H9 (cell line): ENCODE measurements at places on chromosomes 16 and 17. TPM values are rescaled to one million over a fixed set of nuclear protein-coding genes. Genes with fewer than 3 reads are reported as not detected.
A peak's percentile ranks its signal among the peaks of the same experiment; 100 is the strongest.

KRTAP4-9 gene
- total RNA-seq = not detected in 2 replicates

DNA sequence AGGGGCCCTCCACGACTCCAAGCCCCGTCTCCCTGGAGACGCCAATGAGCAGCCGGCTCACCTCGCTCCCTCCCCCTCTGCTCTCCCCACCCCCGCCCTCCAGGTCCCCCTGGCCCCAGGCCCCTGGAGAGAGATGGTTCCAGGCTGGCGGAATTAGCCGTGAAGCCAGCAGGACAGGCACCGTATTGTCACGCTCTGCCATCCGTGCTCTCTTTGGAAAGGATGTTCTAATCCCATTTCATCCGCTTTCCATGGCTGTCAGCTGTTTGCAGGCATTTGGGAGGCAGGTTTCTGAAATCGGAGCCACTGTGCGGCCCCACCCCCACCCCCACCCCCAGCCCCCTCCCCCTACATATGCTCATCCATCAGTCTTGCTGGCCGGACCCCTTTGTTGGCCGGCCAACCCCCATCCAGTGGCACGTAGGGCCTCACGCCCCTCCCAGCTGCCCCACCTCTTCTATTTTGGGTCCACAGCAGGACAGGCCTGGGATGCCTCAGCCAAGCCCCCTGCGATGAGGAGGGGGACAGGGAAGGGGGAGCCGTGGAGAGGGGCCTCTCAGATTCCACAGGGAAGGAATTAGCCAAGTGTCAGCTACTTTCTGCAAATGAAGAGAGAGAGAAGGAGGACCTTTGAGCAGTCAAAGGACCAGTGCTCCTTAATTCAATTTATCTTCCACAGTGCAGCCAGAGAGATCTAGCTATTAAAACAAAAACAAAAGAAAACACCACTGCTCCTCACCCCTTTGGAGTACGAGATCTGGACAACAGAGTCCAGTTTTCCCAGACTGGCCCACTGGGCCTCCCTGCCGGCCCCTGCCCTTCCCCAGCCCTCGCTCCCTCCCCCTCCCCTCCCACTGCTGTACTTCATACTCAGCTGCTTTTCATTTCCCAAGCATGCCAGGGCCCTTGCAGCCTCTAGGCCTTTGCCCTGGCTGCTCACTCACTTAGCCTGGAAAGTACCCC, 30.7 kb downstream of the SDK2 start:
- peaks cover 3% of the 10 kb centered on the region; the same call in 1 of the 3 replicates for H3K36me3 ChIP-seq
- H3K27ac ChIP-seq = no peak overlapping the region
- H3K4me1 ChIP-seq = peaks cover 12% of the 10 kb centered on the region
- peak; percentile 97 for DNase-seq
- H3K4me3 ChIP-seq = peak overlapping the region; percentile 57

DNA sequence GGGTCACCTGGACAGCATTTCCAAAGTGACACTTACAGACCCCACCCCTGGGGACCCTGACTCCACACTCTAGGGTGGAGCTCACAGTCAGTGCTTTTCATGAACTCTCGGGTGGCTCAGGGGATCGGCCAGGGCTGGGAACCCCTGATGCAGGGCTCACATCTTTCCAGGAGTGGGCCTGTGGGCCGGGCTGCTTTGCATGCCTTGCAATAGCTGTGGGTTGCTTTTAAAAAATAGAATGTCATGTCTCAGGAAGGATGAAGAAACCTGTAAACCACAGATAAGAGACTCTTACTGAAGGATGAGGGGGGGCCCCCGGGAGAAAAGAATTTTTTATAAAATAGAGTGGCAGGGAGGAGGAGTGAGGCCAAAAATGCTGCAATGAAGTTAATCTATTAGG, 40.2 kb downstream of the RBFOX3 start:
- peaks cover 4% of the 10 kb centered on the region; the same call in 1 of the 2 replicates for H3K4me1 ChIP-seq
- no peak for DNase-seq
- H3K4me3 ChIP-seq = no peak overlapping the region

GRCh38 chr17:20281860-20282259, 185.5 kb downstream of the LGALS9B start:
- H3K4me3 ChIP-seq = no peak overlapping the region
- H3K4me1 ChIP-seq = no peaks in the 10 kb centered on the region
- DNase-seq = no peak
- peaks cover 9% of the 10 kb centered on the region; the same call in 1 of the 2 replicates for H3K36me3 ChIP-seq

TMEM204 gene
- not detected in 2 replicates for total RNA-seq

BRIP1 gene
- 18.3 and 20.2 TPM in 2 replicates for total RNA-seq

DNA sequence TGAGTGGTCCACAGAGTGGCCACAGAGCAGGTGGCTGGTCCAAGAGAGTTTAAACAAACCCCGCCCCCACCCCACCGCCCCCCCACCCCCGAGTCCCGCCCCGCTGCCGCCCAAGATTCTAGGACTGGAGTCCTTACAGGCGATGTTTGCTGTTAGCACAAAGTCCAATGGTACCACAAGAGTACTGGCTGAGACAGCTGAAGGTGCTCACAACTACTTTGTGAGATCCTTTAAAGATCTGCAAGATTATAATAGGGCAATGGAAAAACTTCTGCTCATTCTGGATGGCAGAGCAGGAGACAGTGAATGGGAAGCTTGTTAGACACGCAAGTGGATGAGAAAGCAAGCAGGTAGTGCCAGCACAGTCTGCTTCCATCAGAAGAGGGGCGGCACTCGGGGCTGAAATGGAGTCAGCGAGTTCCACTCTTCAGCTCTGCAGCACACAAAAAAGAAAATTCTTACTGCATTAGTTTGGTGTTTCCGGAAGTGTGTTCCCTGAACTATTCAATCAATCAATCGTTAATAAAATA, 4.7 kb upstream of the TEKT3 start:
- H3K27ac ChIP-seq = no peak overlapping the region
- DNase-seq = no peak
- H3K4me1 ChIP-seq = 0 out of 2 replicates have a peak, but pooled peaks cover 1% of the 10 kb centered on the region
- no peak overlapping the region for H3K4me3 ChIP-seq
- H3K27me3 ChIP-seq = no peaks in the 10 kb centered on the region; the same call in 1 of the 2 replicates
- H3K36me3 ChIP-seq = no peaks in the 10 kb centered on the region

CD300H gene
- not detected in 2 replicates for total RNA-seq

NAGS gene
- 3.7 and 4.1 TPM in 2 replicates for total RNA-seq

PHKB gene
- total RNA-seq = 38.8 and 39.0 TPM in 2 replicates

DNA sequence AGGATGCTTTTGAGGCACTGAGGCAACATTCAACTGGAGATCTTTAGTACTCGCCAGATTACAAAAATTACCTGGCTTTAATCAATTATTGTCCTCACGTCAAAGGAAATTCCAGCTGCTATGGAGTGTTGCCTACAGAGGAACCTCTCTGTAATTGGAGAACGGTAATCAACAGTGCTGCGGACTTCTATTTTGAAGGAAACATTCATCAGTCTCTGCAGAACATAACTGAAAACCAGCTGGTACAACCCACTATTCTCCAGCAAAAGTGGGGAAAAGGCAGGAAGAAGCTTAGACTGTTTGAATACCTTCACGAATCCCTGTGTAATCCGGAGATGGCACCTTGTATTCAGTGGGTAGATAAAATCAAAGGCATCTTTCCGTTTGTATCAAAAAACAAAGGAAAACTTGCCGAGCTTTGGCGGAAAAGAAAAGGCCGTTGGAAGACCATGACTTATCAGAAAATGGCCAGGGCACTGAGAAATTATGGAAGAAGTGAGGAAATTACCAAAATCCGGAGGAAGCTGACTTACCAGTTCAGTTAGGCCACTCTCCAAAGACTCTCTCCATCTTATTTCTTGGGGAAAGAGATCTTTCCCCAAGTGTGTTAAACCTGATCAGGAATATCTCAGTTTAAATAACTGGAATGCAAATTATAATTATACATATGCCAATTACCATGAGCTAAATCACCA, 3.0 kb downstream of the SLC35G3 start:
- no peak overlapping the region for H3K27ac ChIP-seq
- no peak for DNase-seq
- no peaks in the 10 kb centered on the region for H3K4me1 ChIP-seq
- H3K4me3 ChIP-seq = no peak overlapping the region
- no peaks in the 10 kb centered on the region for H3K27me3 ChIP-seq

GRCh38 chr17:76845541-76846017, 22.6 kb upstream of the MGAT5B start:
- no peak overlapping the region for H3K4me3 ChIP-seq
- H3K4me1 ChIP-seq = peaks cover 3% of the 10 kb centered on the region; the same call in 1 of the 2 replicates
- no peak overlapping the region for H3K27ac ChIP-seq
- no peaks in the 10 kb centered on the region for H3K36me3 ChIP-seq
- no peaks in the 10 kb centered on the region; the same call in 1 of the 2 replicates for H3K27me3 ChIP-seq
- no peak for DNase-seq

NACA2 gene
- total RNA-seq = not detected in 2 replicates

GRCh38 chr17:17757391-17757791, 76.1 kb downstream of the RAI1 start:
- H3K27me3 ChIP-seq = no peaks in the 10 kb centered on the region
- H3K4me1 ChIP-seq = no peaks in the 10 kb centered on the region
- DNase-seq = no peak
- no peaks in the 10 kb centered on the region for H3K36me3 ChIP-seq

- H3K27ac ChIP-seq = no peak overlapping the region
- no peaks in the 10 kb centered on the region; the same call in 2 of the 3 replicates for H3K36me3 ChIP-seq
- no peak overlapping the region for H3K4me3 ChIP-seq
- DNase-seq = no peak
- H3K27me3 ChIP-seq = no peaks in the 10 kb centered on the region
Measured at GRCh38 chr17:35022536-35023063, 40.9 kb downstream of the RFFL start.

GRCh38 chr17:72707881-72708280, 384.6 kb downstream of the SLC39A11 start:
- H3K36me3 ChIP-seq = peaks cover 7% of the 10 kb centered on the region; the same call in 2 of the 3 replicates
- H3K27me3 ChIP-seq = no peaks in the 10 kb centered on the region; the same call in 1 of the 2 replicates
- H3K4me3 ChIP-seq = no peak overlapping the region
- H3K27ac ChIP-seq = no peak overlapping the region
- no peak for DNase-seq

- H3K36me3 ChIP-seq = no peaks in the 10 kb centered on the region
- peaks cover 4% of the 10 kb centered on the region; the same call in 1 of the 2 replicates for H3K27me3 ChIP-seq
Measured at GRCh38 chr17:45339646-45340605, 23.1 kb upstream of the MAP3K14 start.

- no peaks in the 10 kb centered on the region for H3K27me3 ChIP-seq
- no peak overlapping the region for H3K27ac ChIP-seq
- no peak overlapping the region for H3K4me3 ChIP-seq
- no peak for DNase-seq
- no peaks in the 10 kb centered on the region for H3K36me3 ChIP-seq
Measured at GRCh38 chr16:56303066-56303715, 111.9 kb downstream of the GNAO1 start.

DNA sequence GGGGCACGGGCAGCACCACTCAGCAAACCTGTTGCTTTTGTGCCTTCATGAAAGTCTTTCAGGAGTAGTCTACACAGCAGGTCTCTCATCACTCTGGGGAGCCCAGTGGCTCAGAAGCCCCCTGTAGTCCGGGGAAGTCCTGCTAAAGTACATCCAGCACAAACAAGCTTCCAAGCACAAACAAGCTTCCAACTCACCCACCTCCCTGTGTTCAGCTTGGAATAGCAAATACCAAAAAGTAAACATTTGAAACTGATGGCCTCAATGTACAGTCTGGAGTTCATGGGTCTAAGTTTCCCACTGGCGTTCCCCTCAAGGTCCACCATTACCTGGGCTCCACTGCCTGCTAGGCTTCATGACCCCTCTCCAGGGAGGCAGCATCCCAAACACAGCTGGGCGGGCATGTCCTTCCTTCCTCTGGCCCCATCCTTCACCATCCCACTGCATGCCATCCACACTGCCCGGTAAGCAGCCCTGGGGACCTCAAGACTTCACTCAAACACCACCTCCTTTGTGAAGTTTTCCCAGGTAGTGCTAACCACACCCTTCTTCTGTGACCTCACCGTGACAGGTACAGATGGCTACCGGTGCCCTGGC, 62.8 kb upstream of the SIAH1 start:
- no peak for DNase-seq
- H3K36me3 ChIP-seq = no peaks in the 10 kb centered on the region
- no peak overlapping the region for H3K27ac ChIP-seq
- no peak overlapping the region for H3K4me3 ChIP-seq

- H3K4me3 ChIP-seq = no peak overlapping the region
- no peaks in the 10 kb centered on the region for H3K27me3 ChIP-seq
- H3K4me1 ChIP-seq = peaks cover 5% of the 10 kb centered on the region
- H3K36me3 ChIP-seq = no peaks in the 10 kb centered on the region
Measured at GRCh38 chr17:76667786-76668453, 24.4 kb upstream of the ST6GALNAC1 start.

DNA sequence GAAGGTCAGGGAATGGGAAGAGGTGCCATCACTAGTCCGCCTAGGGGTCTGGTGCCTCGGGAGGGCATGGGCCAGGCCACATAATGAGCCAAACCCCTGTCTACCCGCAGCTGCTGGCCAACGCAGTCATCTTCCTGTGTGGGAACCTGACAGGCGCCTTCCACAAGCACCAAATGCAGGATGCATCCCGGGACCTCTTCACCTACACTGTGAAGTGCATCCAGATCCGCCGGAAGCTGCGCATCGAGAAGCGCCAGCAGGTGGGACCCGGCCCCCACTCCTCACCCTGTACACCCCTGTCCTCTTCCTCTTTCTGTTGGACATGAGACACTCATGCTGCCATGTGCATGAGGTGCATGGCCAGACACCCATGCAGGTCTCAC, 26.2 kb downstream of the ADCY7 start:
- no peaks in the 10 kb centered on the region; the same call in 2 of the 3 replicates for H3K36me3 ChIP-seq
- H3K27me3 ChIP-seq = no peaks in the 10 kb centered on the region
- no peak overlapping the region for H3K4me3 ChIP-seq

C17orf107 gene
- 4.0 and 4.4 TPM in 2 replicates for total RNA-seq

- peak; percentile 64 for DNase-seq
- H3K36me3 ChIP-seq = no peaks in the 10 kb centered on the region; the same call in 2 of the 3 replicates
- H3K27me3 ChIP-seq = no peaks in the 10 kb centered on the region
- peaks cover 2% of the 10 kb centered on the region for H3K4me1 ChIP-seq
- no peak overlapping the region for H3K27ac ChIP-seq
- no peak overlapping the region for H3K4me3 ChIP-seq
Measured at GRCh38 chr17:20046629-20047028, 37.5 kb downstream of the SPECC1 start.

EFCAB5 gene
- total RNA-seq = not detected in 2 replicates

DNA sequence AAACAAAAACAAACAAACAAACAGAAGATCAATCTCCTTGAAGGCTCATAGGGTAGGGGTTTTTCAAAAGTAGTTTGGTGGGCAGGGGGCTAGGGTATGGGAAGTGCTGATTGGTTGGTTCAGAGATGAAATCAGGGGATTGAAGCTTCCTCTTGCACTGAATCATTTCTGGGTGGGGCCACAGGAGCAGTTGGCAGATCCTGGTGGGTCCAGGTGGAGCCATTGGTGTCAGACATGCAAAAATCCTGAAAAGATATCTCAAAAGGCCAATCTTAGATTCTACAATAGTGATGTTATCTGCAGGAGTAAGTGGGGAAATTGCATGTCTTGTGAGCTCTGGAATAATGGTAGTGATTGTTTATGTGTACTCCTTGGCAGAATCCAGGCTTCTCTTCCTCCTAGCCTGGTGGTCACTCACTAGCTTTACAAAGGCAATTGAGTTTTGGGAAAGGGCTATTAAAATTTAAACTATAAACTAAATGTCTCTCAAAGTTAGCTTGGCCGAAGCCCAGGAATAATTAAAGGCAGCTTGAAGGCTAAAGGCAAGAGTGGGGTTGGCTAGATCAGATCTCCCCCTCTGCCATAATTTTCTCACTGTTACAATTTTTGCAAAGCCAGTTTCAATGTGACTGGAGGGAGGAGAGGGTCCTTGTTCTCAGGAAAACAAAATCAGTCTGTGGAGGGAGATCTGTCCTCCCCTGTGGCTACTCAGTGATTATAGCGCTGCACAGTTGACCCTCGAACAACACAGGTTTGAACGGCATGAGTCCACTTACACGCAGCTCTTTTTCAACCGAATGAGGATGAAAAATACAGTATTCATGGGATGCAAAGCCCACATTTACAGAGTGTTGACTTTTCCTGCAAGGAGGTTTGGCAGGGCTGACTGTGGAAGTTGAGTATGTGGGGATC, 45.2 kb downstream of the RNF112 start:
- H3K4me1 ChIP-seq = peaks cover 20% of the 10 kb centered on the region
- no peak overlapping the region for H3K4me3 ChIP-seq
- no peak overlapping the region for H3K27ac ChIP-seq
- no peaks in the 10 kb centered on the region for H3K36me3 ChIP-seq

ALOXE3 gene
- 0.13 and 0.42 TPM in 2 replicates for total RNA-seq
